Body of pancreas (tissue), 4 donors: ENCODE measurements at places on chromosomes 1 and 21. TPM values are rescaled to one million over a fixed set of nuclear protein-coding genes. Genes with fewer than 3 reads are reported as not detected.

Gene B3GALT5
- 4.9 TPM for total RNA-seq

- no peak overlapping the region for H3K4me3 ChIP-seq
- peak; percentile 89 for DNase-seq
- H3K27me3 ChIP-seq: no peaks in the 10 kb centered on the region
- H3K4me1 ChIP-seq: peaks cover 59% of the 10 kb centered on the region
- H3K36me3 ChIP-seq: no peaks in the 10 kb centered on the region
Observed at GRCh38 chr1:27575840-27576331, 28.1 kb downstream of the AHDC1 start.

Gene MIGA1
- total RNA-seq: 10.4 TPM

Gene PDE4B
- total RNA-seq: 12.2 TPM

- DNase-seq: no peak
- H3K4me3 ChIP-seq: no peak overlapping the region
- H3K27me3 ChIP-seq: no peaks in the 10 kb centered on the region
- H3K27ac ChIP-seq: no peak overlapping the region
Observed at GRCh38 chr21:31599013-31599412, 60.5 kb upstream of the SOD1 start.

Gene KANK4
- total RNA-seq: 9.1 TPM

GRCh38 chr1:159120317-159120716, 43.8 kb upstream of the AIM2 start:
- no peaks in the 10 kb centered on the region for H3K27me3 ChIP-seq
- H3K4me3 ChIP-seq: no peak overlapping the region

Gene KMO
- 1.3 TPM for total RNA-seq

Gene LPAR3
- 17.1 TPM for total RNA-seq

DNA sequence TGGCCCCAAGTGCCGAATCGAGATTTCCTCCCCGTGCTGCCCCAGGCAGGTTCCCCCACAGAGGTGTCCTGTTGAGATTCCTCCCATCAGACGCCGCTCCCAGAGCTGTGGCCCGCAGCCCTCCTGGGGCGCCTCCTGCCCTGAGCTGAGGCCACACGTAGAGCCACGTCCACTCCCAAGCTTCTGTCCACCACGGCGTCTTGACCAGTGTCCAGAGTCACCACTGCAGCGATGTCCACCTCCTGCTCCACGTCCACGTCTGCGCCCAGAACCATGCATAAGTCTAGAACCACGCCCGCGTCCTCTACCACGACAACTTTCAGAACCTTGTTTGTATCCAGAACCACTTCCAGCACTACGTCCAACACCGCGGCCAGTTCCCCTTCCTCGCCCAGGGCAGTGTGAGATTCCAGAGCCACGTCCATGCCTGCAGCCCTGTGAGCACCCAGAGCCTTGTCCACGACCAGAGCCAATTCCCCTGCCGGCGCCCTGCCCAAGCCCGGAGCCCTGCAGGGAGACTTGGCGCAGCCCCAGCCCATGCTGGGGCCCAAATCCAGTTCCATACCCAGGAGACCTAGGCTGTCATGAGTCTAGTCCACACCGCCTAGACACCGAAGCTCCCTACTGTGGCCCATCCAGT, 2.8 kb downstream of the KPRP start:
- no peaks in the 10 kb centered on the region for H3K4me1 ChIP-seq
- H3K36me3 ChIP-seq: no peaks in the 10 kb centered on the region
- H3K4me3 ChIP-seq: no peak overlapping the region

Gene CTH
- 5.9 TPM for total RNA-seq

- no peak overlapping the region for H3K4me3 ChIP-seq
- H3K27me3 ChIP-seq: no peaks in the 10 kb centered on the region
- no peaks in the 10 kb centered on the region for H3K36me3 ChIP-seq
- peaks cover 16% of the 10 kb centered on the region for H3K4me1 ChIP-seq
Observed at GRCh38 chr1:19036041-19036812, 79.8 kb upstream of the IFFO2 start.

DNA sequence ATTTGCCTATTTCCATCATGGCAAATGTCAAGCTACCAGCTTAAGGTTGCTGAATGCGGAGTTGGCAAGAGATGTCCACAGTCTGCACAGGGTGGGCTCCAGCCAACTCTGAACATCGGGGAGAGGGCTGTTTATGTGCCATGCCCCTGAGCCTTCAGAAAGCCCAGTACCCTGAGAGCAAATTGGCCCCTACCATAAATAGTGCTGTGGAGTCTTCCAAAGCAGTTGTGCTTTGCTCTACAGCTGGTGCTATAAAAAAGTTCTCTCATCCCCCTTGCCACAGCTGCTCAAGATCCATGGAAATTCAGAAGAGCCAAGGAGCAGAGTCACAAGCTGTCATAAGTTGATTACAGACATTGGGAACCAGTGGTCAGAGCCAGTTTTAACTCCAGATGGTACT, 85.6 kb upstream of the CLDN14 start:
- DNase-seq: no peak
- H3K4me1 ChIP-seq: no peaks in the 10 kb centered on the region
- no peak overlapping the region for H3K27ac ChIP-seq
- no peaks in the 10 kb centered on the region for H3K27me3 ChIP-seq
- H3K36me3 ChIP-seq: no peaks in the 10 kb centered on the region

Gene RPE65
- total RNA-seq: not detected

DNA sequence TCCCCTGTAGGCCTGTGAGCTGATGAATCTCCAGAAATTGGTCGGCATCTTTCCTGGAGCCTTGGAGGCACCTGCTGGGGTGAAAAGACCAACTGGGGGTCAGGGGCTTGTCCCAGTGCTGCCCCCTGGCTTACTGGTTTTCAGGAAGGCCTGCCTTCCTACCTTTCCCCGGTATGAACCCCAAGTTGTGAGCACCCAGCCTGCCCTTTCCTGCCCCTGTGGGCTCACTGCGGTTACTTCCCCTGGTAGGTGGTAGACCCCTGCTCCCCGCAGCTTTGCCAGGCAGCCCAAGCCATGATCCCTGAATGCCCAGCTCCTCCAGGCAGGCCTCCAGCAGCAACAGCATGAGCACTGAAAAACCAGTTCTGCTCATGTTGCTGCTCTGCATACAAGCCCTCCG, 10.2 kb downstream of the DMRTB1 start:
- H3K27me3 ChIP-seq: no peaks in the 10 kb centered on the region
- no peaks in the 10 kb centered on the region for H3K36me3 ChIP-seq
- no peaks in the 10 kb centered on the region for H3K4me1 ChIP-seq
- DNase-seq: no peak
- H3K4me3 ChIP-seq: no peak overlapping the region
- H3K27ac ChIP-seq: no peak overlapping the region

DNA sequence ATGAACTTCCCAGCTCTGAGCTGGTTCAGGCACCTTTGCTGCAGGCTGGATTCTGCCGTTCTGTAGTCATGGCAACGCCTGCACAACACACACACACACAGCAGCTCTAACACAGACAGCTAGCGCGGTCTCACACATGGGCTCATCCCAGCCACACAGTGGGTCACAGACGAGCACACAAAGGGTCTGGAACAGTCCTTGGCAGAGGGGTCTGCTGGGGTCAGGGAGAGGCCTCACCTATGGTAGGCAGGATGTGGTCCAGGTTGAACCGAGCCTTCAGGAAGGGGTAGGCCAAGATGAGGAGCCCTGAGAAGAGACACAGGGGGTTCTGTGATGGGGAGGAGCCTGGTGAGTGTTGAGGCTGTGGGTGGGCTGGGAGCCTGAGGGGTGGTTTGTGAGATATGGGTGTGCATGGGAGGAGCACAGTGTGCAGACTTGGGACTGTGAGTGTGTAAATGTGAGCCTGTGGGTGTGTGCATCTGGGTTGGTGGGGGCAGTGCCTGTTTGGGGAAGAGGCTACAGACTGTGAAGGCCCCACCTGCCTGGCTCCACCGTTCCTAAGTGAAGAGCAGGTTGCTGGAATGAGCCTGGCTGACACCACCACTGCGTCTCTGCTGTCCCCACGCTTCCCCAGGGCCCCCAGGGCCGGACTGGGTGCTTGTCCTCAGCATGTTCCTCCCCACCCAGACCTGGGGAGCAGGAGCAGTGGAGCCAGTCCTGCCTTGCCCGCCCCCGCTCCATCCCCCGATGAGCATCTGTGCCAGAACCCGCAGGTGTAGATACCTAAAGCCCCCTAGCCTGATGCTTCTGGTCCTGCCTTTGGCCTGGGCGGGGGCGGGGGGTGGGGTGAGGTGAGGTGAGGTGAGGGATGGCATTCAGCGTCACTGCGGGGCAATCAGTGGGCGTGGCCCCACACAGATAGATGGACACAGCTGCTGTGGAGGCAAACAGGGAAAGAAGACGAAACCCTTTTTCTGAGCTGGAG, 1.5 kb downstream of the KNCN start:
- no peak overlapping the region for H3K27ac ChIP-seq
- no peaks in the 10 kb centered on the region for H3K27me3 ChIP-seq
- H3K36me3 ChIP-seq: no peaks in the 10 kb centered on the region

Gene SMYD3
- total RNA-seq: 20.8 TPM

Gene CD244
- 1.8 TPM for total RNA-seq

DNA sequence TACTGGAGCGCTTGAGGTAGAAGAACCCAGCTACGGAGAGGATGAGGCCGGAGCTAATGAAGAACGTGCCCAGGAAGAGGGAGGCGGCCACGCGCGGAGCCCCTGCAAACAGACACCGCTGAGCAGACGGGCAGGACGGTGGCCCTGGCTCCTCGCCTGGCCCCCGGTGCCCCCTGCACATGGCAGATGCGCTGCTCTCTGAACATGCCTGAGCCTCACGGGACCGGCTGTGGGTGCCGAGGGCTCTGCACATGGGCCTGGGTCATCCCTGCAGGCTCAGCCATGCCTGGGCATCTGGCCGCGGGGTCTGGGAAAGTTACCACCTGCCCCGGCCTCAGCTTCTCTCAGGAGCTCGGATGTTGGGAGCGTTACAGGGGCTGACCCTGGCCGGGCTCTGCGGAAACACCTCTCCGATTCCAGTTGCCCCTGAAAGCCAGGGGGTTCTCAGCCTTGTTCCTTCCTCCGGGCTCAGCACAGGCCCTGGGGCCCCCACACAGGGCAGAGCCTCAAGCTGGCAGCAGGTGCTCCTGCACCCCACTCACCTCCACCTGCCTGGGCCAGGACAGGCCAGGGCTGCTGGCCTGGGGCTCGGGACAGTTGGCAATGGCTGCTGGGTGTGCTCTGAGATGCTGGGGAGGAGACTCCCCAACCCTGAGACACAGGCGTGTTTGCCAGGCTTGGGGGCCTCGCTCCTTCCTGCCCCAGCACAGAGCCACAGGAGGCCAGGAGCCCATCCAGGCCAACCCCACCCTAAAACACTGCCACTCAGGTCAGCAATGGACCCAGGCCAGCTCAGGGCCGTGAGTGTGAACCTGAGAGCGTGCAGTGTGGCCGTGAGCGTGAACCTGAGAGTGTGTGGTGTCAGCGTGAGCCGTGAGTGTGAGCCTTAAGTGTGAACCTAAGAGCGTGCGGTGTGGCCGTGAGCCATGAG, 12.1 kb upstream of the RNF223 start:
- H3K4me1 ChIP-seq: no peaks in the 10 kb centered on the region
- no peak overlapping the region for H3K27ac ChIP-seq
- H3K27me3 ChIP-seq: no peaks in the 10 kb centered on the region
- H3K4me3 ChIP-seq: no peak overlapping the region
- DNase-seq: no peak
- no peaks in the 10 kb centered on the region for H3K36me3 ChIP-seq

DNA sequence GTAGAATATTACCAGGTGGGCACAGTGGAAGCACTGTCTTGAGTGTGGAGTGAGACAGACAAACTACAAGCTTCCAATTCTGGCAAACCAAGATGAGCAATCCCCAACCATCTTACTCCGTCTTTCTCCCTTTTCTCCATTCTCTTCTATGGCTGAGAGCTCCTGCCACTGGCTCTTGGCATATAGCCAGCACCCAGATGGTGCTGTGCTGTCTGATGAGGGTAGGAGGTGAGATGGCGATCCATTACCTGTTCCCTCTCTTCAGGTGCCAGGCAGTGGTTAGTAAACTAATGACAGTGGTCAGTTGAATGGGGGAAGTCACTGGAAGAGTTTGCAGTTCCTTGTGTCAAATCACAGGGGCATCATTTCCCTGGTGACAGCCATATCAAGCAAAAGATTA, 108.4 kb downstream of the FNBP1L start:
- no peaks in the 10 kb centered on the region for H3K36me3 ChIP-seq
- peaks cover 45% of the 10 kb centered on the region for H3K4me1 ChIP-seq
- H3K4me3 ChIP-seq: no peak overlapping the region
- no peaks in the 10 kb centered on the region for H3K27me3 ChIP-seq
- H3K27ac ChIP-seq: no peak overlapping the region

- no peaks in the 10 kb centered on the region for H3K4me1 ChIP-seq
- H3K27me3 ChIP-seq: no peaks in the 10 kb centered on the region
- H3K4me3 ChIP-seq: no peak overlapping the region
Observed at GRCh38 chr1:151802372-151802771, 2.8 kb downstream of the LINGO4 start.

DNA sequence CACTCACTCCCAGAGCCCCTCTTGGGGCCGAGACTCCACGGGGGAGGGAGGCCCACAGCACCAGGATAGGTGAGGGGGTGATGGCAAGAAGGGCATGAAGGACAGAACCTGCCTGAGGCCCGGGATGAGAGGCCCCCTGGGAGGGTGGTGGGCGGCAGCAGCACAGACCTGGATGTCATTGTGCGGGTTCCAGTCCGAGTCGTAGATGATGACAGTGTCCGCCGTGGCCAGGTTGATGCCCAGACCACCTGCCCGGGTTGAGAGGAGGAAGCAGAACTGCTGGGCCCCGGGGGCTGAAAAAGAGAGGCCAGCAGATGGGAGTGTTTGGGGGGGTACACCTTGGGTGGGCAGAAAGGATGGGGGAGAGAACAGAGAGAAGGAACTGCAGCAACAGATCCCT, 50.1 kb downstream of the CHD5 start:
- DNase-seq: no peak
- H3K27ac ChIP-seq: no peak overlapping the region
- H3K27me3 ChIP-seq: no peaks in the 10 kb centered on the region
- H3K4me1 ChIP-seq: peaks cover 5% of the 10 kb centered on the region

GRCh38 chr21:26032263-26032662, 138.3 kb downstream of the APP start:
- H3K36me3 ChIP-seq: no peaks in the 10 kb centered on the region
- no peaks in the 10 kb centered on the region for H3K27me3 ChIP-seq
- no peaks in the 10 kb centered on the region for H3K4me1 ChIP-seq

DNA sequence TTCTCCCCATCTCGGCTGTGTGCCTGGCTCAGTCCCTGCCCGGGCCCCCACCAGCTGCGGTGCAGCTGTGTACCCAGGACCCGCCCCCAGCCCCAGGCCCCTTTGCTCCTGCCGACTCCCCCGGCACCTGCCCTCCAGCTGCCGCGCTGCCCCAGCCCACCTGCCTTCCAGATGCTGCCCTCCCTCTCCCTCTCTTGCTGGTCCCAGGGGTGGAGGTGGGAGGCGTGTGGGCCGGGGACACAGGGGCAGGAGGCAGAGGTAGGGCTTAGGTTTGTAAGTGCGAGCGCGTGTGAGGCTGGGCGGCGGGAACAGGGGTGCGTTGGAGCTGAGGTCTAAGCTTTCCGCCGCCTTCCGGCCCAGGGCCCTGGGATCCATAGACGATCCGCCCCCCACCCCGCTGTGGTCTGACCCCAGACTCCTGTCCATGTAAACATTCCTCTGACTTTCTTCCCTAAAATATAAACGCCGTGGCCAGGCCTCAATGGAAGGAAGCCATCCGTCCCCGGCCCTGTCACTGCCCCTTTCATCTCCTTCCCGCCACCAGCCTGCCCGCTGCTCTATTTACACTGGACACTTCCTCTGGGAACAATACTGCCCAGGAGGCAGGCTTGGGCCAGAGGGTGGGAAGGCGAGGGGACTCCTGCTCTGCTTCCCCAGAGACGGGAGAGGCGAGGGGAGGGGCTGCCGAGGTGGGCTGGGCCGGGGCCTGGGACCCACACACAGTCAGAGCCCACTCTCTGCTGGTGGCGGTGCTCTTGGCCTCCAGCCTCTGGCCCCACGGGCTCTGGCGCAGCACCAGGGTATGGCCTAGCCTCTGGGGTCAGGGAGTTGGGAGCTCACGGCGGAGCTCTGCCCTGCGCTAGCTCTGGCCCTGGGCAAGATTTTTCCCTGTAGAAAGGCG, 128.3 kb downstream of the CASZ1 start:
- H3K4me3 ChIP-seq: no peak overlapping the region
- H3K27me3 ChIP-seq: no peaks in the 10 kb centered on the region
- H3K36me3 ChIP-seq: no peaks in the 10 kb centered on the region

Gene NPR1
- total RNA-seq: 11.7 TPM
